ENCODE measurements at places on chromosomes 5 and 9. TPM values are rescaled to one million over a fixed set of nuclear protein-coding genes. Genes with fewer than 3 reads are reported as not detected.

PRDM9 gene
- total RNA-seq, result not detected

DNA sequence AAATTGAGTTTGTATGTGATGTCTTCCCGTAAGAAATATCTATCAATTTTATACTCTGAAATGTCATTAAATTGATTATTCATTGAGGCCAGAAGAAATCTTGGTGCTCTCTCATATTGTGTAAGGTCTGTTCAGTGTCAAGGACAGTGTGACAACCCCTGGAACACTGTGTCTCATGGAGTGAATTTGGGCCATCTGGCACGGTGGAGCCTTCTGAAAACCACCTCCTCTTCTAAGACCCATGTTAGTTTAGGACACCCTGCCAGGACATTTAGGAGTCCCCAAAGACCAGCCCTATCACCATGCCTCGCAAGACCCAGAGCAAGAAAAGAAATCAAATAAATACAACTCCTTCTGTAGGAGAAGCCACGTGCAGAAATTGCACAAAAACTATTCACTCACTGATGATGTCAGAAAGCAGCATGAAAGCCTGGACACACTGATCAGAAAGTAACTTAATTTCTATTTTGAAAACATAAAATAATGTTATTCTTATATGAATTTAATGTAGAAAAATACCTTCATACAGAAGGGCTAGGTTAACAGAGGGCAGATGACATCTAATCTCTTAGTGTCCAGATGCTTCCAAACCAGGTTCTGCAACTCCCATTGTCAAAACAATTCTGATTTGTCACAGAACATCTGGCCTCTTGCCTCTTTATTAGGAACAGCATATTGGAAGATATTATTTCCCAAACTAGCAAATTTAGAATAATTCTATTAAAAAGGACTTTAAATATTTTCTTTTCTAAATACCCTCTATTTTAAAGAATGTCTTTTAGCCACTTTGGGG, 298.8 kb downstream of the NR2F1-AS1 start:
- H3K36me3 ChIP-seq, result no peaks in the 10 kb centered on the region
- no peaks in the 10 kb centered on the region for H3K4me1 ChIP-seq
- no peak for DNase-seq
- no peak overlapping the region for H3K4me3 ChIP-seq
- no peak overlapping the region for H3K27ac ChIP-seq

- H3K4me1 ChIP-seq, result no peaks in the 10 kb centered on the region
- no peak overlapping the region for H3K4me3 ChIP-seq
- H3K27ac ChIP-seq, result no peak overlapping the region
- DNase-seq, result no peak
- H3K27me3 ChIP-seq, result no peaks in the 10 kb centered on the region
Measured at GRCh38 chr5:162497455-162497854, 429.9 kb downstream of the GABRG2 start.

PCDHGB2 gene
- total RNA-seq, result not detected

GRCh38 chr5:118711727-118712126, 276.6 kb downstream of the DTWD2 start:
- H3K4me1 ChIP-seq, result no peaks in the 10 kb centered on the region
- no peak for DNase-seq
- H3K4me3 ChIP-seq, result no peak overlapping the region

PCDHGB4 gene
- not detected for total RNA-seq

DNA sequence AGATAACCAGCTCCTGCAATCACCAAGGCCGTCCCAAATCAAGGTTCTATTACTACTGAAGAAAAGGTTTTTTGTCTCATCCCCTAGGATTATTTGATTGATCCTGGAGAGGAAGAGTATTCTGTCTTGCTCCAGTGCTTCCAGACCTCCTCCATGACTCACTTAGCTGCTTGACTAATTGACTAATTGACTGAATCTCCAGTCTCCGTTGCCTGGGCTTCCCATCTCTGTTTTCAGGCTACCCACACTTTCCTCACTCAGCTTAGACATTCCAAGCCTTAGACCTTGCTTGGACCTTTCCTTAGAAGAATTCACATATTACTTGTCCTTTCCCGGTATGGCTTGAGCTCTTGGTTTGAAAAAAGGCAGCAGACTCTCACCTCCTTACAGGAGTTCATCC, 60.6 kb downstream of the FRMD3 start:
- H3K4me1 ChIP-seq, result peaks cover 20% of the 10 kb centered on the region
- peaks cover 13% of the 10 kb centered on the region for H3K36me3 ChIP-seq
- H3K27me3 ChIP-seq, result no peaks in the 10 kb centered on the region
- no peak overlapping the region for H3K4me3 ChIP-seq
- DNase-seq, result no peak
- no peak overlapping the region for H3K27ac ChIP-seq

GRCh38 chr9:2859776-2860379, 16.0 kb upstream of the PUM3 start:
- H3K4me1 ChIP-seq, result peaks cover 6% of the 10 kb centered on the region
- DNase-seq, result peak; percentile 45
- H3K36me3 ChIP-seq, result no peaks in the 10 kb centered on the region
- no peak overlapping the region for H3K27ac ChIP-seq
- H3K27me3 ChIP-seq, result peaks cover 35% of the 10 kb centered on the region
- no peak overlapping the region for H3K4me3 ChIP-seq

DNA sequence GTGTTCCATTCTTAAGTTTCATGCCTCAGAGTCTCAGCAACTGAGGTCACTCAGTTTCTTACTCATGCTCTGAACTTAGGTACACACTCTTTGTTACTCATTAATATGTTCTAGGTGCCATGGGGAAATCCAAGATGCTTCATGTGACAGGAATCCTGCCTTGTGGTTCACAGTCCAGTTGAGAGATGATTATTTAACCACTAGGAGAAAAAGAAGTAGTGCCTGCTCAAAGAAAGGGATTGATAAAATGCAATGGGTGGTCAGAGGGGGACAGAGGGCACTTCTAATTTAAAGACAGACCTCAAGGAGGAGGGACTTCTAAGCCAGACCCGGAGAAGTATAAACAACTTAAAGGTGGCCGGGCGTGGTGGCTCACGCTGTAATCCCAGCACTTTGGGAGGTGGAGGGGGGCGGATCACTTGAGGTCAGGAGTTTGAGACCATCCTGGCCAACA, 69.0 kb downstream of the UGCG start:
- H3K36me3 ChIP-seq, result no peaks in the 10 kb centered on the region
- peaks cover 4% of the 10 kb centered on the region for H3K4me1 ChIP-seq
- no peak for DNase-seq
- H3K27ac ChIP-seq, result no peak overlapping the region
- H3K27me3 ChIP-seq, result no peaks in the 10 kb centered on the region
- H3K4me3 ChIP-seq, result no peak overlapping the region

DNA sequence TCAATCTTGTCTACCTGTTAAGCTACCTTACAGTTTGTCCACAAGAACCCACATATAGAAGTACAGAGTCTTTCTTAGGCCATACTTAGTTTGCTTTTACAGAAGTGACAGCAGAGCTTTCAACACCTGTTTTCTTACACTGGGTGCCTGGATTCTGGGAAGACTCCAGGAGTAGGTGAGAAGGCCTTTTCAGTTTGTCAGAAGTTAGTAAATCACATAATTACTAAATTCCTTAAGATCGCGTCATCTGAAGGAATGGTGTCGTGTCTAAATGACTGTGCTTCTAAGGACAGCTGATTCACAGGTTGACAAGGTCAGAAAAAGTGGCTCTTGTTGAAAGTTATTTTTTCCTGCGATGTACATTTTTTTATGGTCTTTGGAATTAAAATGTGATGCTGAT, 97.0 kb upstream of the FAM120A start:
- H3K36me3 ChIP-seq, result no peaks in the 10 kb centered on the region
- H3K4me1 ChIP-seq, result peaks cover 8% of the 10 kb centered on the region
- no peaks in the 10 kb centered on the region for H3K27me3 ChIP-seq
- DNase-seq, result no peak

GARIN3 gene
- 0.47 TPM for total RNA-seq

DNA sequence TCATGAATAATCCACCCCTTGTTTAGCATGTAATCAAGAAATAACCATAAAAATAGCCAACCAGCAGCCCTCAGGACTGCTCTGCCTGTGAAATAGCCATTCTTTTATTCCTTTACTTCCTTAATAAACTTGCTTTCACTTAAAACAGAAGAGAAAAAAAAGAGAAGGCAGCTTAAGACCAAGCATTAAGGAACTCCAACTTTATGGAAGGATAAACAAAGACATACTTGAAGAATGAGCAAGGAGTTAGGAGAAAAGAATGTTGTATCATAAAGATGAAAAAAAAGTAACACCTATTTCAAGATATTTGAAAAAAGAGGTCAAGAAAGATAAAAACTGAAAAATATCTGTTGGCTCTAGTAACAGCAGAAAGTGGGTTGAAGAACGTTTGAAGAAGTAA, 107.6 kb downstream of the RNF180 start:
- no peaks in the 10 kb centered on the region for H3K27me3 ChIP-seq
- no peak overlapping the region for H3K27ac ChIP-seq
- H3K4me1 ChIP-seq, result no peaks in the 10 kb centered on the region
- DNase-seq, result no peak
- no peaks in the 10 kb centered on the region for H3K36me3 ChIP-seq
- no peak overlapping the region for H3K4me3 ChIP-seq

DNA sequence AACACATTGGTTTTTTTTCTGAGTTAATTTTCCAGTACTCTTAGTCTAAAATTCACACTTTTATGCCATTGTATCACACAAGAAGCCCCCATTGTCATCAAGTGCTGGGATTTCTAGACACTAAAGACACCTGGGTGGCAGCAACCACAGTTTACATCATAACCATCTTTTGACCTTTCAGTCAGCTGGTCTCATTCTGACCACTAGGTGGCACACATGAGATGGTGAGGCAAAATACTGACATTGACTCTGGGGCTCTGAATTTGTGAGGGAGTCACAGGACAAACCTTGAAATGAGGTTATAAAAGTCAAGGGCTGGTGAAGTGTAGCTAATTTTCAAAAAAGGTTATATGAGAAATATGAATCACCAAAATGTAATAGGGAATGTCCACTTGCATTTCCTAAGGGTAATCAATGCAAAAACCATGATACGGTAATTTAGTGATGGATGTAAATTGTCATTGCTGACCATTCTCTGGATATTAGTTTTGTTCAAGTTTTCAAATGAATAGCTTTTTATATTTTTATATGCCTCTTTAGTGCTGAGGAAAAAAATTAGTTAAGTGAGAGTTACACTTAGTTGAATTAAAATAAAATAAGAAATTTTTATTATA, 229.4 kb downstream of the DMAC1 start:
- H3K27me3 ChIP-seq, result no peaks in the 10 kb centered on the region
- H3K4me1 ChIP-seq, result no peaks in the 10 kb centered on the region
- H3K36me3 ChIP-seq, result no peaks in the 10 kb centered on the region
- peak; percentile 46 for DNase-seq

BRD8 gene
- total RNA-seq, result 58.8 TPM

DNA sequence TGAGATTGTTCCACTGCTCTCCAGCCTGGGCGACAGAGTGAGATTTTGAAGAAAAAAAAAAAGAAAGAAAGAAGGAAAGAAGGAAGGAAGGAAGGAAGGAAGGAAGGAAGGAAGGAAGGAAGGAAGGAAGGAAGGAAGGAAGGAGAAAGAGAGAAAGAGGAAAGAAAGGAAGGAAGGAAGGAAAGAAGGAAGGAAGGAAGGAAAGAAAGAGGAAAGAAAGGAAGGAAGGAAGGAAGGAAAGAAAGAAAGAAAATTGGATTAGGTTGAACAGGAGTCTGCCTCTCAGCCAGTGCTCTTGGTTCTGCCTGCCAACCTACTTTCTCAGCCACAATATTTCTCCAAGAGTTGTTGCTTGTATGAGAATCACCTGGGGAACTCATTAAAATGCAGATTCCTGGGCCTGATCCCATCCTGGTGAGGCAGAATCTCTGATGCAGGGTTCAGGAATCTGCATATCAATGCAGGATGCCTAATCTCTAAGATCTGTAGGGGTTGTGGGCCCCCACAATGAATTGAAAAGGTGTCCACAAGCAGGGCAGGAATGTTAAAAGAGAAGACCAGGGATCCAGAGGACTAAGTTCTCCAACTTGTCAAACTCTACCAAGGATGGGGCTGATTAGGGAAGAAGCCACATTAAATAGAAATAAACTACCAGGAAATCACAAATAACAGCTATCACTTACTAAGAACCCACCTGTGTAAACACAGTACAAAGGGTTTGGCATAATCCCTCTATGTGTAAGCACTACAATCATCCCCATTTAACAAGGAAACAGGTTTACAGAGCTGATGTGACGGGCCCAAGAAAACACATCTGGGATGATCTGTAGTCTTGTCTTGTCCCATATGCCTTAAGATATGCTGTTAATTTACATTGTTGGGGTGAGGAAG, 23.4 kb upstream of the GALNT10 start:
- H3K27ac ChIP-seq, result no peak overlapping the region
- no peak for DNase-seq
- H3K4me3 ChIP-seq, result no peak overlapping the region
- H3K36me3 ChIP-seq, result no peaks in the 10 kb centered on the region

GRCh38 chr5:172411484-172412072, 42.7 kb downstream of the SH3PXD2B start:
- H3K4me1 ChIP-seq, result peaks cover 35% of the 10 kb centered on the region
- H3K36me3 ChIP-seq, result no peaks in the 10 kb centered on the region
- peak; percentile 63 for DNase-seq
- no peak overlapping the region for H3K4me3 ChIP-seq

GRCh38 chr9:128298535-128299482, 22.7 kb downstream of the SWI5 start:
- H3K27me3 ChIP-seq, result no peaks in the 10 kb centered on the region
- DNase-seq, result no peak
- H3K36me3 ChIP-seq, result no peaks in the 10 kb centered on the region
- no peak overlapping the region for H3K27ac ChIP-seq
- H3K4me1 ChIP-seq, result peaks cover 2% of the 10 kb centered on the region

ZNF782 gene
- total RNA-seq, result 4.0 TPM

DNA sequence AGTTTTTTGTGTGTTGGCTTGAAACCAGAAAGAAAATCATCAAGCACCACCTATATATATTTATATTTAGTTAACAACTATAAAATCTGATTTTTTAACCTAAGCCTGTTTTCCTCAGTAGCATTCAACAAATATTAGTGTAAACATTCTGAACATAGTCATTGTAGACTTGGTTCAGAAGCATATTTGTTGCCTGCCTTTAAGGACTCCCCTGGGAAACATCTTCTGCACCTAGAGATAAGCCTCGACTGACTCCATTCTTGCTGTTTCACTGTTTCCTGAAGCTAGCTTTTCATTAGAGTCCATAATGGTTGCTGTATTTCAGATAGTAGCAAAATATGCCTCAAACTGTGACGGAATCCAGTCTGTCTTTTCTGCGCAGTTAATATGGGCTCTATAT, 123.5 kb downstream of the TRIO start:
- peaks cover 9% of the 10 kb centered on the region for H3K4me1 ChIP-seq
- H3K27ac ChIP-seq, result no peak overlapping the region
- H3K27me3 ChIP-seq, result peaks cover 61% of the 10 kb centered on the region
- peaks cover 2% of the 10 kb centered on the region for H3K36me3 ChIP-seq

MRPL22 gene
- 75.3 TPM for total RNA-seq

Data from activated naive CD8-positive, alpha-beta T cell treated with anti-CD3 and anti-CD28 coated beads for 36 hours (primary cell).